Esophagus squamous epithelium (tissue), 5 donors: ENCODE measurements at places on chromosomes 16 and 17.

DNA sequence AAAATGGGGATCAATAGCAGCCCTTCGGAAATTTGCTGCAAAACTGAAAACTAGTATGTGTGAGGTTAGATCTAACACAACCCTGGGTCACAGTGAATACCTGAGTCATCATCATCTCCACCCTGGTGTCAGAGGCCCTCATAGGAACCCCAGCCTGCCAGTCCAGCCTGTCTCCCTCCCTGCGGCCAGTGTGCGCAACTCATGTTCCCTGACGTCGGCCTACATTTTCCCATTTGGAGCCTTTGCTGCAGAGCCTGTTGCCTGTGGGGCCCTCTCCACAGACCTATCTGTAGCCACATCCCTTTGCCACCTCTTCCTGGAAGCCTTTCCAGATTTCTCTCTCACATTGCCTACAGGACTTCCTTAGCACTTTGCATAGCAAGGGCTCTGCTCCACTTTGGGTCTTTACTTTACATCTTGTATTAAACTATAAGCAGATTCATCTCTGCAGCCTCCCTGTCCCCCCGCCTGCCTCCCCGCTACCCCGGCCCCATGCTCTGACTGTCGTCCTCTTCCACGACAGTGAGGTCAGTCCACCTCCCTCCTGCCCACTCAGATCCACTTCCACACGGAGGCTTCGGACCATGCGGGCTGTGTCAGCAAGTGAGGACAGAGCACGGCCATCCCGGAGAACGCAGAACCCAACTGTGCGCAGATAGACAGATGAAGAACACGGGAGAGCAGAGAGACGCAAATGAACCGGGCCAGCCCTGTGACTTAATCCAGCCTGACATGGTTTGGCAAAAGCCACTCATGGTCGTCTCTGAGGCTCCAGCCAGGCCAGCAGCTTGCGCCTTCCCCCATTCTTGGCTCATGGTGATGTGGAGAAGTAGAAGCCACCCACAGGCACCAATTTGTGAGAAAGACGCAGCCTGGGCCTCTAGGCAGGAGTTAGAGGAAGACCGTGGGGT is 31.0 kb downstream of the NGFR start:
- DNase-seq: no peak

- no peak for DNase-seq
Observed at GRCh38 chr17:50872710-50873424, 6.7 kb upstream of the TOB1 start.

- no peak for DNase-seq
Observed at GRCh38 chr16:10250137-10250828, 68.1 kb upstream of the GRIN2A start.

DNA sequence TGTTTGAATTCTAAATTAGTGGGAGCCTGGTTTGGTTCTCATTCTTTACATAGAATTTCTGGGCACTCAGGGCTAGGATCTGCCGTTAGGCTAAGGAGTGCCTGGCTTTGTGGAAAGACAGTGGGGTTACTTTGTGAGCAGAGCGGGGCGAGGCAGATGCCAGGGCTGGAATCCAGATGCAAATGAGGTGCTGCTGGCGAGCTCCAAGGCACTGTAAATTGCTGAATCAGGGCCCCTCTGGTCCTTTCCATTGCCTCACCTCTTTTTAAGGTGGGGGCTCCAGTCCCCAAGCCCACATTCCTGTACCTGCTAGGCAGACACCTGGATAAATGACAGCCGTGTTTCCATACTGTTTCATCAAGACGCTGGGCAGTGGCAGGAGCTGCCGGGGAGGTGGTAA is 33.8 kb downstream of the PIPOX start:
- no peak for DNase-seq

DNA sequence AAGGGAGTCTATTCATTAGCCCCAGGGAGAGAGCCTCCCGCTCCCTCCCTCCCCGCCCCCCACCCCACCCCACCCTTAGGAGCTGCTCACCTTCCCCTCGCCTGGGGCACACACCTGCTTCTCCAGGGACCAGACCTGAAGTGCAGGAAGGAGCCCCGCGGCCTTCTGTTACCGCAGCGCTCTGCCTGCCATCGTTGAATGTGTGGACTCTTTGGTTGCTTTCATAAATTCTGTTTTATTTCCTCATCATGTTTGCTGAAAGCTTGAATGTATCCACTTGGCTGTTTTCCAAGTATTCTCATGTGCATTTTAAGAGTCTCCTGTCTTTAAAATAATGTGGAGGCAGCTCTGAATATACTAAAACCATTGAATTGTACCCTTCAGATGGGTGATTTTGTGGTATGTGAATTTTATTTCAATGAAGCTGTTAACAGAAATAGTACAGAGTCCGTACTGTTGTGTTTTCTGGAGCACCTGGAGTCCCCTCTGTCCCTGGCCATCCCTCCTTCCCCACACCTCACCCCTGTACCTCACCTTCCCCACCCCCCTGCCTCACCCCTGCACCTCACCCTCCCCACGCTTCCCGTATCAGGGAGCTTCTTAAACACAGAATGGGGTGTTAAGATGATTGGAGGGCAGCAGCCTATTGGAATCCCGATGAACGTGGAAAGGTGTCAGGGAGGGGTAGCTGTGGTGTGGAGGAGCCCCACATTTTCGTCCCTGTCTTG is 25.5 kb downstream of the RAB11FIP3 start:
- no peak for DNase-seq

DNA sequence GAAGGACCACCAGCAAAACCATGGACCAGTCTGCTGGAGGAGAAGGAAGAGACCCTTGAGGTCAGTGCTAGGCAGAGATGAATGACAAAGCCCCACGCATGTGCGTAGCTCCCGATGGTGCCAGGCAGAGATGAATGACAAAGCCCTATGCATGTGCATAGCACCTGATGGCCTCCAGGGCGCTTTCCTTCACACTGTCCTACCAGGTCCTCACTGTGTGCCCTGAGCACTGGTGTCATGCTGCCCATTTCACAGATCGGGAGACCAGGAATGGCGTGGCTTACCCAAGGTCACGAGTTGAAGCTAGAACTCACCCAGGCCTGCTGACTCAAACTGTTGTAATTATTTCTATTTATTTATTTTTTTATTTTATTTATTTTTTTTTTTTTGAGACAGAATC is 149.6 kb downstream of the KATNIP start:
- no peak for DNase-seq

DNA sequence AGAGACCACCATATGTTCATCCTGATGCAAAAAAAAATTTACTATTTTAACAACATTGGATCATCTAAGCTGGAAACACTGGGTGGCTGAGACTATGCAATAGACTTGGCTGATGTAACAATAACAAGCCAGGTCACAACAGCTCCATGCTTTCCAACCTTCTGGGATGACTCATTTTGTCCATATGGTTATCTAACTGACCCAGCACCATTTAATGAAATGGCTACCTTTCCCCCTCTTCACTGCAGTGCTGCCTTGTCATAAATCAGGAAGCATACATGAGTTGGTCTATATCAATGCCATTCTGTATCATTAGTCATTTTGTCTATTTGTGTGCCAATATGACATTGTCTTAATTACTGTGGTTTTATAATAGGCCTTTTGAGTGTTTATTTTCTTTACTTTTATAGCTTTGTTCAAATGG is 217.6 kb upstream of the KCNJ16 start:
- no peak for DNase-seq

- DNase-seq: no peak
Observed at GRCh38 chr17:80455336-80455710, 21.1 kb downstream of the NPTX1 start.

DNA sequence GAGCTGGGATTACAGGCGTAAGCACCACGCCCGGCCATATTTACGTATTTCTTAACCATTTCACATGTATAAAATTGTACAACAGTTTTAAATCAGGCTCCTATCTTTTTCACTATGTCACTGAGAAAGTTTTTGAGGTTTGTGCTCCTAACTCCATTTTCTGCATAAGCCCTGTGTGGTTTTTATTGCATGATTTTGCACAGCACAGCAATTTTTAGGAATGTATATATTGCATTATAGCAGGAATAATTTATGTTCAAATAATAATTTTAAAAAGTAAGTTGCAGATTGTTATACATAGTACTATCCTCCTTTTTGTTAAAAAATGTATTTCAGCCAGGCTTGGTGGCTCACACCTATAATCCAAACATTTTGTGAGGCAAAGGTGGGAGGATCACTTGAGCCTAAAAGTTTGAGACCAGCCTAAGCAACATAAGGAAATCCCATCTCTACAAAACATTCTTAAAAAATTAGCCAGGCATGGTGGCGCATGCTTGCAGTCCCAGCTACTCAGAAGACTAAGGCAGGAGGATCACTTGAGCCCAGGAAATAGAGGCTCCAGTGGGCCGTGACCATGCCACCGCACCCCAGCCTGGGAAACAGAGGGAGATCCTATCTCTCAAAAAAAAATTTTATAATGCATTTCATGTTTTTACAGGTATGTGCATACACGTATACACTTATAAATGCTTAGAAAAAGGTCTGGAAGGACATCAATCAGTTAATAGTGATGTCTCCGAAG is 26.0 kb downstream of the SMG6 start:
- DNase-seq: no peak

- DNase-seq: no peak
Observed at GRCh38 chr16:88807142-88807625, 3.6 kb downstream of the CDT1 start.

GRCh38 chr17:65122836-65123756 is 14.1 kb upstream of the RGS9 start:
- no peak for DNase-seq

DNA sequence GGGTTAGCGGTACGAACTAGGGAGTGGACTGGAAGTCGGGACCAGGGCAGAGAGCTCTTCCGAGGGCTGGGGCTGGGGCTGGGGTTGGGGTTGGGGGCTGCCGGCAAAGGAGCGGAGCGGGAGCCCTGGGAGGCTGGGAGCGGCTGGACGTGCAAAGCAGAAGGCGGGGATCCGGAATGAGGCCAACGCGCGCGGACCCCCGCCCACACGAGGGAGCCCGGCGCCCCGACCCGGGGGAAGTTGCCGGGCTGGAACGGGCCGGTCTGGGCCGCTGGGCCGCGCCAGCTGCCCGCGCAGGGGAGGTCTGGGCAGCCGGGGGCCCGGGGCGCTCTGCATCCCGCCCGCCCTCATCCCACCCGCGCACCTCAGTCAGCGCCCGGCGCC is 323 bp downstream of the ST3GAL2 start:
- DNase-seq: no peak

DNA sequence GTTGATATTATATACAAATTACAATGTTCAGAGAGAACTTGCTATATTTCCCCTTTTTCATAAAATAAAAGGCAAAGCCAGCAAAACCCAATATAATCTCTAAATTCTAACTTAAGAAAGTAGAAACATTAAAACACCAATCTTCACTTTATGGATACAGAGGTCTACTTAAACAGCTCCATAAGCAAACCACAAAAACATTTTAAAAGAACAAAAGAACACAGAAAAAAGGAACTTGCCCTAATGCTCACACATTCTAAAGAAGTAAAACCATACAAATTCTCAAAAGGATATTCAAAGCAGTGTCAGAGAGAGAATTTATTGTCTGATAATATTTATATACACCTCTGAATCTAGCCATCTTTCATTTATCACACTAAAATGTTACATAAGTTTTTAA is 606 bp downstream of the ABCA10 start:
- no peak for DNase-seq

DNA sequence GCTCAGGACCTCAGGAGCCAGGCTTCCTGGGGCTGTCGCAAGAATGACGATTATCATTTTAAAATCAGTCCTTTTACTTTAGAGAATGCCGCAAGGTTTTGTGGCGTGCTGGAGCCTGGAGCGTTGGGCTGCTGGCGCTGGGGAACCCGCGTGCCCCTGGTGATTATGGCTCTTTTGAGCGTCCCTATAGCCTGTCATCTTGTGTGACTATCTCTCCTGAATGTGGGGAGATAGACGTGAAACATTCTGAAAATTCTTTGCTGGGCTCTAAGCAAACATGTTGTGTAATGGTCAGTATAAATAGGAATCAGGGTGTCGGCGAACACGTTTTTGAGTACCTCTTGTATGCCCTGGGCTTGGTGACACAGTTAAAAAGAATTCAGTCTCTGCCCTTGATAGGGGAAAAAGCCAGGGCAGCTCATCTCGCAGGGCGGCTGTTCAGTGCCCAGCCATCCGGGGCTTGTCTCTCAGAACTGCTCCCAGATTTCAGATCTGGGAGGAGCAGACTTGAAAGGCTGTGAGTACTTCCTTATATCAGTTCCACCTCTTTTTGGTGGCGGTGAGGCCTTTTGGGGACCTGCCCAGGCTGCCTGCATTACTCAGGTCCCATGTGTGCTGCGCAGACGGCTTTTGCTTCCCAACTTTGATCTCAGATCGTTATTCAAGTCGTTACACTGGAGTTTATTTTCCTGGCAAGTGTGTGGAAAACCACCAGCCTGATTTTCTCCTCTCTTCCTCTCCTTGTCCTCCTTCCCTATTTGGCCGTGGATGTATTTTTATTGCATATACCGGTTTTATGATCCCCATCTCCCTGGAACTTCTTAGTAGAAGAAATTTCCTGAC is 973 bp downstream of the SLC7A6 start:
- no peak for DNase-seq

GRCh38 chr17:32828822-32829221 is 48.1 kb downstream of the MYO1D start:
- no peak for DNase-seq
